ENCODE measurements at places on chromosomes 3 and 15.

DNA sequence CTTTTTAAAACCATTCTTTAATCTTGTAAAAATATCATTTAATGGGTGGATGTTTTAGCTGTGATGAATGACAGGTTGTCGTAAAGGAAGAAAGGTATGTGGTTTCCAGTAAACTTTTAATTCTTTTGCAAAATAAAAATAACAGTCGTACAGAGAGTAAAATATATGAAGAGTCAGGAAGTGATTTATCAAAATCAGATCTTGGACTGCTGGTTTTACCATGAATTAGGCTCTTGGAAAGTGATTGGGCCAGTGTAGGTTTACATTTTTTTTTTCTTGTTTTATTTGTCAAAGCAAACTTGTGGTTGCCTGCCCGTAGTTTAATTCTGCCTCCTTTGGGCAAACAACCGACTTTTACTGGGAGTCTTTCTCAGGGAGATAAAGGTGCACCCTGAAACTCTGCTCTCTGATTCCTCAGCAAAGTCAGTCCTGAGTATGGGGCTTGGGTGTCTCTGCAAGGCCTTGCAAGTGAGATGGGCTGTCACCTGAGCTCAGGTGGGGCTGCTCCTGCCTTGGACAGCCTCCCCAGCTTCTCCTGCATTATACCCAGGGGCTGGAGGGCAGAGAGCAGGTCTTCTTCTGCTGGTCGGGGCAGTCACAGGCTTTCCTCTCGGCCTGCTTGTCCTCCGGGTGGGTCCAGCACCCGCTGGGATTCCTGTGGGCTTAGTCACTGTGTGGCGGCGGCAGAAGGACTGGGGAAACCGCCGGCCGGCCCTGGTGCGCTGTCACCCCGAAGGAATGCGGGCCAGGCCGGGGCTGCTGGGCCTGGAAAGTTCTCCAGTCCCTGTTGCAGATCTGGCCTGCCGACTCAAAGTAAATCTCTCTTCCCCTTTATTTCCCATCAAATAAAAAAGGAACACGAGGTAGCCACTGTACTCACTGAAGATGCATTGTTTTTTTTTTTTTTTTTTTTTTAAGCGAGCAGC is 79.0 kb downstream of the IGF1R start:
- no peak for DNase-seq

DNA sequence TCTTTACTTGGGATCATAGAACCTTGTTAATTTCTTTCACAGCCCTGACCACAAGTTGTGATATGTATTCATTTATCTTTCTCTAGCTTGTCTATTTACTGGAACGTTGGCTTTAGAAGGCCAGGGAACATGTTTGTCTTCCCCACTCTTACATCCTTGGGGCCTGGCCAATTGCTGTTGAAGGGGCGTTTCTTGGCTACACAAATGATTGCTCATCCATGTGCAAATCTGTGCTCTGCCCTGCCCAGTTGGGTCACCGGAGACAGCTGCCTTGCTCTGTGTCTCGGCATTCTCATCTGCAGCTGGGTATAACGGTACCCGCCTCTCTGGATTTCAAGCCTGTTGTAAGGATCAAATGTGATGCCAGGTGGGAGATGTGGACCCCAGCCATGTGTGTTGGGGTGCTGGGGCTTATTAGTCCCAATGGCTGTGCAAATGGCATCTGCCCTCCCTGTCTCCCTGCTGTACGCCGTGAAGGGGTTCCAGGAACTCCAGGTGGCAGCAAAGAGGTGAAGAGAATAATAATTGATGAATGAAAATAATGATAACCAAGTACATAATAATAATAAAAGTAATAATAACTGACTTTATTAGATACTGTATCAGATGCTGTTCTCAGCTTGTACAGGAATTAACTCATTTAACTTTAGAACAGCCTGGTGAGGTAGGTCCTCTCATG is 24.0 kb upstream of the TLE3 start:
- DNase-seq: no peak

DNA sequence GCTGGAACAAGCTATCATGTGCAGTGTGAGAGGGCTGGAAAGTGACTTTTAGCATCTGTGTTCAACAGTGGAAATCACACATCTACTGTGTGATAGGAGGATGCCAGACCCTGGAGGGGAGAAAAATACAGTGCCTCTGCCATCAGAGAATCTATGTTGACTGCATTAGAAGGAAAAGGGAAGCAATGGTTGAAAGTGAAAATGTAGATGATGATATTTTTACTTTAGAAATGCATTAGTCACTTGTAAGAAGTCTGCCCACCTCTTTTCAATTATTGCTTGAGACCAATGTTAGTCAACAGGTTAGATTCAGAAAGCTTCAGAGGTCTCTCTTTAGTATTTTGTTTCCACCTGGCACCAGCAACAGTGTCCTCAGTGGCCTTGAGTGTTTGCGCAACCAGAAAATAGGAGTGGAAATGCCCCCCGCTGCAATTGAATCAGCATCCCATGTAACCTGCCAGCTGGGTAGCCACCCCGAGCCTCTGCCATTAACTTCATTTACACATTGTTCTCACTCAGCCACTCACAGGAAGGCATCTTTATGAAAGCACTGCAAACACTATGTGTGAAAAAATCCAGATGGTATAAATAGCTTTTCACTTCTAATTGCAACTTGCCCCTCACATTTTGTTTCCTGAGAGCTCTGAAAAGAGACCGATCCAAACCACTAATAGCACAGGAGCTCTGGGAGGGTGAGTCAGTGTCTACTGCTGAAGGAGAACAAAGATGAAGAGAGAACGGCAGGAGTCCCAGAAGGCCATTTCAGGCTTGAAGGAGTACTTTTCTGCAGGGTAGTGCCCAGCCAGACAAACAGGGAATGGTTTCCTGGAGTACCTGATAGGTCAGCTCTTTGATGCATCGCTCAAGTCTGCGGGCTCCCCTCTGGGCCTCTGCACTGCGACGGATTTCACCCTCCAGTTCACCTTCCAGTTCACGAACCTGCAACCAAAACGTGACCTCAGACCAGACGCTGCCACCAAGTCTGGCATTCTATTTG is 92.1 kb downstream of the HHLA2 start:
- no peak for DNase-seq

GRCh38 chr3:171149526-171150116 is 123.1 kb upstream of the SLC2A2 start:
- DNase-seq: no peak

- DNase-seq: no peak
Observed at GRCh38 chr15:42732095-42732827, 4.7 kb downstream of the CDAN1 start.

DNA sequence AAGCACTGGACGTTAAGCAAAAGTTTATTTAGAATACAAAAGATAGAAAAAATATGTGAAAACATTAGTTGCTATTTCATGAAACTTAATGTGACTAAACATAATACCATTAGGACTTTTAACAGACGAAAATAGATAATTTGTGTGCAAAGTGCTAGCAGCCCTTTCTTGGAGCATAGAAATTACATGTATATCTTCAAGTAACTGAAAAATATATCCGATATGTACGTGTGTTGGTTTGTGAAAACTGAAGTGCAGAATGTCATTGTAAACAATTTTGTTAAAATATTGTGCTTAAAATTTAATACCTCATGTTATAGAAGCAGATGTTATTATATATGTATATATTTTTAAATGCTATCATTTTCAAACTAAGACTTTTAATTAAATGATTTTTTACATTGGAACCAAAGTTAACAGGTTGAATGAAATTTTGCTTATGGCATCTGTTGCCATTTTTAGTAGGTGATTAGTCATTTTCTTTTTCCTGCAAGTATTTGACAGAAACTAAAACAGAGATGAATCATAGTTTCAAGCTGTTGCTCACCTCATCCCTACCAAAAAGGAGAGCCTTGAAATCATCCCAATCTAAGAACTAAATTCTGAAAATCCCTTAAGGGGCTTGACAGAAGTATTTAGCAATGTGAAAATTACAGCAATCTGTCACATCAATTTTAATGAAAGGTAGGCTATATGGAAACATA is 334.8 kb downstream of the NAALADL2 start:
- DNase-seq: no peak

DNA sequence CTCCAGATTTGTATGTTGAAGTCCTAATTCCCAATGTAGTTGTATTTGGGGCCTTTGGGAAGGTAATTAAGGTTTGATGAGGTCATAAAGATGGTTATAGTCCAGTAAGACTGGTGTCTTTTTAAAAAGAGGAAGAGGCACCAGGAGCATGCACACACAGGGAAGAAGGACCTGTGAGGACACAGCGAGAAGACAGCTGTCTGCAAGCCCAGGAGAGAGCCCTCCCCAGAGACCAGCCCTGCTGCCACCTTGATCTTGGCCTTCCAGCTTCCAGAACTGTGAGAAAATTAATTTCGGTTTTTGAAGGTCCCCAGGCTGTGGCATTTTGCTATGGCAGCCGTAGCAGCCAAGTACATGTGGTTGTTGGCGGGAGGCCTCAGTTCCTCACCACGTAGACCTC is 32.8 kb upstream of the TSEN2 start:
- DNase-seq: no peak

- no peak for DNase-seq
Observed at GRCh38 chr15:76192715-76193114, 118.6 kb downstream of the ETFA start.

- no peak for DNase-seq
Observed at GRCh38 chr3:151259664-151260063, 18.7 kb downstream of the P2RY14 start.

GRCh38 chr3:128066114-128066513 is 13.9 kb downstream of the SEC61A1 start:
- DNase-seq: no peak

DNA sequence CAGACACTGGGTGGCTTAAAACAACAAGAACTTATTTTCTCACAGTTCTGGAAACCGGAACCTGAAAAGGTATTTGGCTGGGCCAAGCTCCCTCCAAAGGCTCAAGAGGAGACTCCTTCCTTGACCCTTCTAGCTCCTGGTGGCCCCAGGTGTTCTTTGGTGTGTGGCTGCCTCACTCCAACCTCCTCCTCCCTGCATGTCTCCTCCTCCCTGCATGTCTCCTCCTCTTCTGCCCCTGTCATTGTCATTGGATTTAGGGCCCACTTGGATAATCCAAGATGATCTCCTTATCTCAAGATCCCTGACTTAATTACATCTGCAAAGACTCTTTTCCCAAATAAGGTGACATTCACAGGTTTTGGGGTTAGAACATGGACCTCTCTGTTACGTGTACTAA is 69.8 kb upstream of the MFGE8 start:
- no peak for DNase-seq

DNA sequence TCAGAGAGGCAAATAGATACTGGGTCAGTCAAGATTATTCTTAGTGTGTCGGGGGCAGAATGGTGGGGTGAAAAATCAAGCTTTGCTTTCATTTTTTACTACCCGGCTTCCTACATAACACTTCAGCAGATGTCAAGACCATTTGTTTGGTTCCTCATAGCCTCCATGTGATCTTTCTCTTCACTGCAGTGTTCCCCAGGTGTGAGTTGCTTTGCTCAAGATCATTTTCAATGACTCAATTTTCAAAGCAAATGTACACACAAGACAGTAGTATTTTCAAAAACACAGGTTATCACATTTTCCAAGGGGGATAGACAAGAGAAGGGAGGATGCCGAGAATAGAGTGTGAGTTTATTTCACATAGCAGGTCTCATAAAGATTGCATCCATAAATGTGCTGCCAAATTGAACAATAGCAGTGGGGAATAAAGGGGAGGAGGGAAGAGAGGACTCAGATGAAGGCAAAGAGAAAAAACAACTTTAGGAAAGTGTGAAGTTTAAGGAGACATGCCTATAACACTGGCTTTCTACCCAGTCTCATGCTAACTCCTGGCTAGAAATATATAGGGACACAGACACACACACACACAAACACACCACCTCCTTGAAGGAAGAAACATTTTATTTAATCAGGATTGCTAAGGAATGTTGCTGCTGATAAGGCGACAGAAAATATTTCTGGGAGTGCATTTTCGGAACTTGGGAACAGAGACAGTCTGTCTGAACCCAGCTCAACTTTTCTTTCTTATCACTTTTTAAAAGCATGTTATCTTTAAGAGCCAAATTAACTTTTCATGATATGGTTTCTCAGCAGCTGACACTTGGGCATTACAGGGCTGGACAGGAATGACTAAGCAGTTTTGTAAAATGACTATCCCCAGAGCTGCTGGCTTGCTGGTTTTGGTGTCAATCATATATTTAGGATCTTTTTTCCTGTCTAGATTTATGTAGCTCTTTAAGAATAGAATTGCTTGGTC is 402.4 kb downstream of the RBMS3 start:
- DNase-seq: no peak

- DNase-seq: no peak
Observed at GRCh38 chr15:77688266-77688665, 55.6 kb upstream of the LINGO1 start.

GRCh38 chr3:13772885-13773745 is 106.8 kb downstream of the WNT7A start:
- DNase-seq: no peak

- DNase-seq: no peak
Observed at GRCh38 chr3:84621823-84622222, 337.0 kb upstream of the CADM2 start.

- no peak for DNase-seq
Observed at GRCh38 chr3:43288366-43288765, 2.0 kb downstream of the SNRK start.

- no peak for DNase-seq
Observed at GRCh38 chr3:192489579-192489978, 237.8 kb downstream of the FGF12 start.

DNA sequence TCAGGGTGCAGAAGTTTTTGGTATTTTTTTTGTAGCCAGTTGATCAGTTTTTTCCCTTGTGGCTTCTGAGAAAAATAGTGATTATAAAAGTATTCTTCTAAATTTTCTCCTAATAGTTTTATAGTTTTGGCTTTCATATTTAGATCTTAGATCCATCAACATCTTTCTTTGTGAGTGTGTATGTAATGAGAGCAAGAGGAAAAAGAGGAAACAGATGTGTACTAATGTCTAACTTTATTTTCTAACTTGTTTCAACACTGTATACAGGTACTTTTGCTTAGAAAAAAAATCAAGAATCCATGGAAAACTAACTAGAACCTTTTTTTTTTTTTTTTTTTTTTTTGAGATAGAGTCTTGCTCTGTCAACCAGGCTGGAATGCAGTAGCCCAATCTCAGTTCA is 53.1 kb downstream of the ARRDC4 start:
- no peak for DNase-seq

DNA sequence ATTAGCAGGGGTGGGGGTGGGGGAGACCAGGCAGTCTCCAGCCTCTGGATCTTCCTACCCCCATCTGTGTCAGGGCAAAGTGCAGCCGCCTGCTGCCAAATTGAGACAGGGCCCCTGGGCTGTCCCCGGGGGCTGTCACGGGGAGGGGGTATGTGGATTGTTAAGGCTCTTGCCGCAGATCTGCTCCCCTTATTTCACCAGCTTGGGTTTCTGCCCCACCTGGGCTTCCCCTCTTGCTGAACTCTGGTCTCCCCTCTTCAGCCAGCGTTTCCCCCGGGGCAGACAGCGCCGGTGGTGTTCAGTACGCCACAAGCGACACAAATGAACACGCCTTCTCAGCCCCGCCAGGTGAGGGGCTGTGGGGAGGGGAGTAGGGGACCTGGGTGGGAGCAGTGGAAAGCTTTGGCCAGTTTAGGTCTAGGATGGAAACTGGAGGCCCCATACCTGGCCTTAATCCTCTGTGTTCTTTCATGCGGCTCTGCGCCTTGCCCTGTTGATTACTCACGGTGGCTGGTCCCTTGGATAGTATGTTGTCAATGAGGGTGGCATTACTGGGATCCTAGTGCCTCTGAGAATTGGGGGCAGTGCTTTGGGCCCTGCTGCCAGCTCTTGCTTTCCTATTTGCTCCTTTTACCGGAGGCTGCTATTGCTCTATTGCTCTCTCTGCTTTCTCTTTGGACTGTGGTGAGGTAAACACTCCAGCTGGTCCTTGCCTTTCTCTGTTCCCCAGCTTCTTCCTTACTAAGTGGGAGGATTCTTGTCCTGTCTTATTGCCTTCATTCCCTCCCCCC is 1.7 kb downstream of the EIF4G1 start:
- no peak for DNase-seq

GRCh38 chr15:62389885-62390790 is 225.1 kb upstream of the C2CD4B start:
- DNase-seq: peak; percentile 23
